Activated naive CD4-positive, alpha-beta T cell treated with anti-CD3 and anti-CD28 coated beads, Interleukin-2, amount 50 U/mL, for 72 hours (primary cell): ENCODE measurements at places on chromosomes 1 and 21.

- DNase-seq, result no peak
Observed at GRCh38 chr1:246156847-246157246, 350.2 kb downstream of the SMYD3 start.

DNA sequence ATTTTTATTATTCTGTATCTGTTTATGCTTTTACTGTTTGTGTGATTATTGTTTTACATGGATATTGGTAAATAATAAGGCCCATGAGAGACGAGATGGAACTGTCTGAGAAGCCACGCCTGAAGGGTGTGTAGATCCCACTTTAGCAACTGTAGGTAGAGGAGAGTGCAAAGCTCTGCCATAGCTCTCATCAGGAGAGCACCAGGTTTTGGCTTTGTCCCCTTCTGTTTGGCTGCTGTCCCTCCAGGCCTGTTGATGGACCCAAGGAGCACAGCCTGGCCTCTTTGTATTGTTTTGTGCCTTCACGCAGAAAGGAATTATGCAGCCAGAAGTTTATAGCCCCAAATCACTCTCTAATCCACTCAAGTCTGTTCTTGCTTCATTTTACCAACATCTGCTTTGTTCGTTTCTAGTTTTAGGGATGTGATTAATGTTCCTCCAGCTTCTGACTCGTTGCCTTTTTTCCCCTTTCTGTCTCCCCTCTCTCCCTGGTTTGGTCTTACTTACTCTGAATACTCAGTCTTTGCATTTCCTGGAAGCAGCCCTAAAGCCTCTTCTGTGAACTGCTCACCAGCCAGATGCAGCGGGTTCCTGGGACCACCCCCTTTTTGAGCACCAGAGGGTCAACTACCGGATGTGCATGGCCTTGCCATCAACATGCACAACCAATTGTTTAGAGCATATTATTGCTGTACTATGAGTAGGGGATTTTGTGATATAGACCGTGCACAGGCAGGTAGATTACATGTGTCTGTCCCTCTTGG is 127.3 kb downstream of the HHAT start:
- DNase-seq, result no peak

GRCh38 chr1:234614081-234614489 is 4.1 kb upstream of the IRF2BP2 start:
- no peak for DNase-seq

GRCh38 chr1:185819798-185820197 is 85.6 kb downstream of the HMCN1 start:
- DNase-seq, result no peak

DNA sequence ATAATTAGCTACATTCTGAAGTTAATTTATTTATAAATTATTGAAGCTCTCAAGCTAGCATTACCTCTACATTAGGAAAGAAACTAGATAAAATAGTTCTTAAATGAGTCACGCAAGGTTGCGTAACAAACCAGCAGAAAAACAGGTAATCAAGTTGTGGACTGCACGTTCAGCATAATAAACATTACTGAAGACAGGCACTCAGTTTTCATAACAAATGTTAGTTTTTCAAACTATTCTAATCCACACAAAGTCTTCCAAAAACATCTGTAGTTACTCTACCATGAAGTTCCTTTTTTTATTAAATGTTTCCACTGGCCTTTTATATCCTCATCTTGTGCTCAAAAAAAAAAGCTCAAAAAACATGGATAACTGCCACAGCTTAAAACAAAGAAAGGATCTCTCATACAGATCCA is 1.3 kb downstream of the TOR1AIP2 start:
- no peak for DNase-seq

DNA sequence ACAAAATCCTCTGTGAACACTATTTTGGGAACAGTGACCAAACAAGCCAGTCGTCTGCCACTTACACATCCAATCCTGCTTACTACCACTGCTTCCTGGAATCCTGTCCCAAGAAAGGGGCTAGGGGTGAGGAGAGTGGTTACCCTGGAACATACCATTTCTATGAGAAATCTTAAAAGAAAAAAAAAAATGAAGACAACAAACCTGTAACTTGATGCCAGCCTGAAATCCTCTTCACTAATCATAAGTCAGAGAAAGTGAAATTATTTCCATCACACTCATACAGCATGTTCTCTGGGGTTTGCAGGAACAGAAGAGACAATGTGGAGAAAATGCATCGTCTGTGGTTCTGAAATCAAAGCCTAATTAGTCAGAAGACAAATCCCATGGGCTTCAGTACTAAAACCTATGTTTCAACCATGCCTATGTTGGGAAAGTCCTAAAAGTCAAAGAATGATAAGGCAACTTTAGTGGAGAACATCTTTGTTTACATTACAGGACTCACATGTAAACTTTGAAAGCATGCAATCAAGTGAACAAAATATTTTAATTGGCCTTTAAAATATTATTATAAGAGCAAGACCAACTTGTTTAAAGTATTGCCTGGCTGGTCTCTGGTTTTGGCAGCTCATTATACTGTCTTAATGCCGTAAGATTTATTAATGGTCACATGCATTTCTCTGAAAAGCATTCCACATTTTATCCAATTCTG is 220.7 kb downstream of the LTN1 start:
- DNase-seq, result no peak

- DNase-seq, result no peak
Observed at GRCh38 chr1:109091078-109091838, 694 bp downstream of the TMEM167B start.

- no peak for DNase-seq
Observed at GRCh38 chr1:10189659-10190058, 20.7 kb upstream of the KIF1B start.

- DNase-seq, result no peak
Observed at GRCh38 chr1:103129255-103129654, 20.9 kb upstream of the COL11A1 start.

GRCh38 chr21:33078907-33079582 is 9.1 kb downstream of the OLIG1 start:
- no peak for DNase-seq

- DNase-seq, result no peak
Observed at GRCh38 chr1:224168859-224169380, 14.1 kb upstream of the DEGS1 start.

DNA sequence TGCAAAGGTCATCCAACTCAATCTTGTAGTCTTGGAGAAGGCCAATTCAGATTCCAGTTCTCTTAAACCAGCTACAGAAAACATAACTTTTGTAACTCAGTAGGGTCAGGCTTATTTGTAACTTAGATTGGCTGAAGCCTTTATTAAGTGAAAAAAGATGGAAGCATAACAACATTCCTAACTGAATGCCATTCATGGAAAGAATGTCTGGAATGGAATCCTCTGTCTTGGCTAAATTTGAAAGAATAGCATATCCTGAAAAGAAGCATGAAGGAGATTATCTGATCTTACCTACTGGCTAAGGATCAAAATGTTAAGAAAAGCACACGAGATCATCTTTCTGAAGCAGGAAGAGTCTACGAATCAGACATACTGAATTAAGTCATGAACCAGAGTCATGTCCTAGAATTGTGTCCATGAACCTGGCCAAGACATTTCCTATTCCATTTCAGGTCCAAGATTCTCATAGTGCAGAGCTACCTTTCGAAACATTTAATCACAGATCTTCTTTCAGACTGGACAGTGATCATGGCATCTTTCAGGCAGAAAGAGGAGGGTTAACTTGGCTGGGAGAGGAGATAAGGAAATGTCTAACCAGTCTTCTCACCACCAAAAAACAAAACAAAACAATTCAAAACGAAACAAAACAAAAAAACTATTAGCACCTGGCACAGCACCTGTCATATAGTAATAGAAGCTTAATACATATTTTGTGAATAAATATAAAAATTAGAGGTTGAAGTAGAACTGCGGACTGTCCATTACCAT is 75.6 kb downstream of the XCL2 start:
- no peak for DNase-seq

DNA sequence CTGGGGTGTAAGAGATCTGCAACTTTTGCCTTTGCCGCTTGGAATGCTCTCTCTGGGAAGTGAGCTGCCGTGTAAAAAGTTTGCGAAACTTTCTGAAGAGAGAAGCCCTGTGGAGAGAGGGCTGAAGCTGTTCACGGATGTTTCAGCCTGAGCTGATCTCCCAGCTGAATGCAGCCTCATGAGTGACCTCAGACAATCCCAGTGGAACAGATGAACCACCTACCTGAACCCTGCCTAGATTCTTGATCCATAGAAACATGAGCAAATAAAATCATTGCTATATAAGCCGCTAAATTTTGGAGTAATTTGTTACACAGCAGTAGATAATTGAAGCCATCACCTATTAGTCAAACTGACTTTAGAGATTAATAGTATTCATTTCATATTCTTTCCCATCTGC is 4.4 kb upstream of the ALG6 start:
- DNase-seq, result no peak

GRCh38 chr1:33182401-33182841 is 578 bp upstream of the TRIM62 start:
- DNase-seq, result no peak

DNA sequence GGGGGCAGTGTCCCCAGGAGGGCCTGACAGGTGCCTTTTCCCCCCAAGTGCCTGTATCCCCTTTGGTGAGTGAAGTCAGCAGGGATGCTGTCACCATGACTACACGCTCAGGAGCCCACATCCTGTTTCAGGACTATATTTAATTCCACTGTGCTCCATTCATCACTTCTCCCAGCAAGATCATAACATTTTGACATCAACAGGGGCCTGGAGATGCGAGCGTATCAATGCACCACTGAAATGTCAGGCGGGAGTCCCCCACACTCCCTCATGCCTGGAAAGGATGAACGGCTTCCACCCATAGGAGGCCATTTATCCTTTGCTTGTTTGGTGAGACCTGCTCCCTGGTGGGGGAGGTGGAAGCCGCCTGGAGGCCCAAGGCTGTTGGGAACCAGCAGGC is 119.1 kb downstream of the PTPRU start:
- no peak for DNase-seq

GRCh38 chr1:111959436-111959835 is 30.0 kb downstream of the KCND3 start:
- DNase-seq, result no peak

- no peak for DNase-seq
Observed at GRCh38 chr1:244089561-244089960, 38.5 kb downstream of the ZBTB18 start.

DNA sequence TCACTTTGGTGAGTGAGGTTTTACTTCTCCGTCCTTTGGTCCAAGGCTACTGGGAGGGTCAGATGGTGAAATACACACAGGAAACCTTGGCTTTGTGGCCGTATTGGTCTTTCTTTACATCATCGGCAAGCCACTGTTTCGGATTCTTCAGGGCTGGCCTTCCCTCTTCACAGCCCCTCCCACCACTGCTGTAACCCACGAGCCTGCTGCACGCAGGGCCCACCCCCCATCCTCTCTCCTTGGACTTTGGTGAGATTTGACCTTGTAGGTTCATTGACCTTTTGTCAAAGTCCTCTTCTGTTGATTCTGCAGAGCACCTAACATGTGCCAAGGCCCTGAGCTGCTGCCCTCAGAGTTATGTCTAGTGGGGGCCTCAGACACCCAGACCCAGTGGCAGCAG is 328.6 kb downstream of the CAMTA1 start:
- no peak for DNase-seq

DNA sequence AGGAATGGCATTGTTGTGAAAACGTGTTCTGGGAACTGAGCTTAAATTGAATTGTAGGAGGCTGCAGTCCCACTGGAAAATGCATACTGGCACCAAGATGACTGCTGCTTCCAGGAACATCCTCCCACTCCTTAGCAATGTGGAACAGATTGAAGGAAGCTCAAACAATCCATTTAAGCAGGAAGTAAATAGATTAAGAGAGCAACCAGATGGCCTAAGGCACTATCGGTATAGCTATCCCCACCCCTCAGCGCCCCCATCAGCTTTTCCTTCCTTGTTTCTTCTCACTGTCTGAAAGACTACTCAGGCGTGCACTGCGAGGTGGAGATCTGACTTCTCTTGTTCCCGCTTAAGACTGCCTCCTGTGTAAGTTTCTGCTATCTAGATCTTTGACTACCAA is 4.0 kb upstream of the IFI16 start:
- DNase-seq, result no peak

DNA sequence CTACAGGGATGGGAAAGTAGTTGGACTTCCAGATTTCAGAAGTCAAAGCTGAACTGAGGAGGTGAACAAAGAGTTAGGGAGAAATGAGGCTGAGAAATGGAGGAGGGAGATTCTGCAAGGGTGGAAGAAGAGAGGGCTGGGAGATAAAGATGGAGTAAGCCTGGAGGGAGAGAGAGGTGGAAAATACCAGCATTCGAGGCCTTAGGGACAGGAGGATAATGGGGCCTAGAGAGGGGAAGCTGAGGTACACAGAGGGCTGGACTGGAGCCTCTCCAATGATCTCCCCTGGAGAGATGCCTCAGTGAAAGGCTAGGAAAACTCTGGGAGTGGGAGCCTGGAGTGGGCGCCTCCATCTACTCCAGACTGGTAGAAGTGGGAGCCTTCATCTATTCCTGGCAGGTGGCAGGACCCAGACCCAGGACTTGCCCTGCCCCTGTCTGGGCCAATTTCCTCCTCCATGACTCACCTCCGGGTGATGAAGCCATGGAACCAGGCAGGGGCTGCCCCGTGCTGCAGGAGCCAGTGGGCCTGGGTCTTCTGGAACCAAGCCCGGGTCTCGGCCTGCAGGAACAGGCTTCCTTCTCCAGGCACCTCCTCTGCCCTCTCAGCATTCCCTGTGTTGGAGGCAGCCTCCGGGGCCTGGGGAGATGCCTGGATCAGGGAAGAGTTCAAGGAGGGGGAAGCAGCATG is 1.9 kb downstream of the SH2D2A start:
- peak; percentile 75 for DNase-seq

GRCh38 chr1:158068918-158069317 is 75.5 kb downstream of the KIRREL1 start:
- no peak for DNase-seq

- DNase-seq, result no peak
Observed at GRCh38 chr1:107647012-107647411, 318.0 kb downstream of the VAV3 start.

GRCh38 chr1:99768524-99769245 is 2.2 kb upstream of the FRRS1 start:
- no peak for DNase-seq

- DNase-seq, result no peak
Observed at GRCh38 chr1:54384918-54385726, 21.1 kb downstream of the SSBP3 start.

DNA sequence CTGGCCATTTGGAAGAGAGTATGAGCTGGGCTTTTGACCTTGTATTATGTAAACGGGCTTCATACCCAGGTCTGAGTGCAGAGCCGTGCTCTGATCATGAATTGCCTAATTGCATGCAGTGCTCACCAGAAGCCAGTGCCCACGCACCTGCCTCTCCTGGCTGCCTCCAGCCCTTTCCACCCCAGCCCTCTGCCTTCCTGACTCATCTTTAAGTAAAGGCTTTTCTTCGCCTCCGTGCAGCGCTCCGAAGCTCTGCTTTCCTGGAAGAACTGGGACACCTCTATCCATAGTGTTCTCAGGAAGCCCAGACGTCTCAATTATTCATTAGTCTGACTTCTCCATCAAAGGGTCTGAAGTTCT is 413.7 kb downstream of the PTPRU start:
- DNase-seq, result no peak
